ENCODE measurements at places on chromosomes 2 and 18.

- no peak for DNase-seq
Observed at GRCh38 chr2:112548980-112549379, 6.7 kb downstream of the POLR1B start.

- DNase-seq: no peak
Observed at GRCh38 chr2:64581018-64581417, 56.9 kb downstream of the AFTPH start.

GRCh38 chr2:226932443-226932842 is 96.6 kb downstream of the RHBDD1 start:
- no peak for DNase-seq

GRCh38 chr2:236663287-236664101 is 93.9 kb downstream of the ACKR3 start:
- DNase-seq: no peak

DNA sequence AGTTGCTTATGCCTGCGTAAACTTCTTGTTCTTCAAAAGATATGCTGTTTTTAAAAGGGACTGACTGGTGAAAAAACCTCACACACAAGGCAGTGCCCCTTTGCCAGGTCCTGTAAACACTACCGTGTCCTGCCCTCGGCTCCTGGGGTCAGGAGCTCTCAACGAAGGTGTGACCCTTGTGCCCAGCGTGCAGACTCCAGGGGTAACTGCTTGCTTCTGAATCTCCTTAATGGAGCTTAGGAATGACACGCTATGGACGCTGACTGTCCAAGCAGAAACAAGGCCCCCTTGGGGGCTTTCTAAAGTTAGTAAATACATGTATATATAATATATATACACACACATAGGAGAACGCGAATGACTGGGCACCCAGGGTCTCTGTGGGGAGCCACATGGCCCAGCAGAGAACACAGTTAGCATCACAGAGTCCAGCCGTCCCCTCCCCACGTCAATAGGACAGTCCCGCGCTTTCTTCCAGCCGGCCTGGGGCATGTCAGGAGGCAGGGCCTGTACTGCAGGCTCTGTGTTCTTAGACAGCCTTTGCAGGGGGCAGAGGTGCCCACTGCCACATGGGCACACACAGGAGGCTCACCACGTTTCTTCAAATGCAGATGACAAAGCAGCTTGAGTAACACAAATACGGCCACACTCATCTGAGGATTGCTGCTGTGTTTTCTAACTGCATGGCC is 96.1 kb downstream of the HDAC4 start:
- no peak for DNase-seq

- DNase-seq: no peak
Observed at GRCh38 chr2:106115250-106115649, 78.9 kb downstream of the UXS1 start.

DNA sequence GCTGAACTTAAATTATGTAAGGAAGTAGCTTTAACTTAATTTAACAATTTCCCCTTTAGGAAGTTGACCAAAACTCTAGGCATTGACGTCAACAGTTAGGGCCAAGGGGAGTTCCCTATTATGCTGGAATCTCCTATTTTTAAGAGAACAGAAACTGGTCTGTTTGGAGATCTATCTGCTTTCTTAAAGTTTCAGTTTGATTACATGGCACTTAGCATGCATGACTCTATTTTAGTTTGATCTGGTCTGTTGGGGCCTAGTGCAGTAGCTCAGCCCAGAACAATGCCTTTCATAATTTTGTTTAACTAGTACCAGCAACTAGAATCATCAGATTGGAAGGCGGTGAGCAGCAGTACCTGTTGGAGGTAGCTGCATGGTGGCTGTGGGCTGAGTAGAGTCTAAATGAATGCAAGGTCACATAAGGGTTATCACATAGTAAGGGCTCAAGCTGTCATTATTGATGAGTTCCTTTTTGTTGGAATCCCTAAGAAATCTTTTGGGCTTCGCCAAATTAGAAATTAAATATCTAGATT is 60.5 kb upstream of the ZNG1B start:
- DNase-seq: no peak

GRCh38 chr18:12656938-12657683 is 796 bp downstream of the SPIRE1 start:
- peak; percentile 36 for DNase-seq

DNA sequence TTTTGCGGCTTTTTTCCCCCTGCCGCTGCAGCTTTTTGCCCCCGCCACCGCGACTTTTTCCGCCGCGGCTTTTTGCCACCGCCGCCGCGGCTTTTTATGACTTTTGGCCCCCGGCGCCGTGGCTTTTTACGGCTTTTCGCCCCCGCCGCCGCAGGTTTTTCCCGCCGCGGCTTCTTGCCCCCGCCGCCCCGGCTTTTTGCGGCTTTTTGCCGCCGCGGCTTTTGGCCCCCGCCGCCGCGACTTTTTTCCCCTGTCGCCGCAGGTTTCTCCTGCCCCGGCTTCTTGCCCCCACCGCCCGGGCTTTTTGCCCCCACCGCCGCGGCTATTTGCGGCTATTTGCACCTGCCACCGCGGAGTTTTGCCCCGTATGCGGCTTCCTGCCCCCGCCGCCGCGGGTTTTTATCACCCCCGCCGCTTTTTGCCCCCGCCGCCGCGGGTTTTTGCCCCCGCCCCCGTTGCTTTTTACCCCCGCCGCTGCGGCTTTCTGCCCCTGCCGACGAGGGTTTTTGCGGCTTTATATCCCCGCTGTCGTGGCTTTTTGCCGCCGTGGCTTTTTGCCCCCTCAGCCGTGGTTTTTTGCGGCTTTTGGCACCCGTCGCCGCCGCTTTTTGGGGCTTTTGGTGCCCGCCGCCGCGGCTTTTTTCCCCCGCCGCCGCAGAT is 2750.9 kb downstream of the RPIA start:
- peak; percentile 16 for DNase-seq

GRCh38 chr2:176297737-176298136 is 28.5 kb downstream of the MTX2 start:
- DNase-seq: no peak

- no peak for DNase-seq
Observed at GRCh38 chr2:109614715-109615636, 812 bp downstream of the SOWAHC start.

DNA sequence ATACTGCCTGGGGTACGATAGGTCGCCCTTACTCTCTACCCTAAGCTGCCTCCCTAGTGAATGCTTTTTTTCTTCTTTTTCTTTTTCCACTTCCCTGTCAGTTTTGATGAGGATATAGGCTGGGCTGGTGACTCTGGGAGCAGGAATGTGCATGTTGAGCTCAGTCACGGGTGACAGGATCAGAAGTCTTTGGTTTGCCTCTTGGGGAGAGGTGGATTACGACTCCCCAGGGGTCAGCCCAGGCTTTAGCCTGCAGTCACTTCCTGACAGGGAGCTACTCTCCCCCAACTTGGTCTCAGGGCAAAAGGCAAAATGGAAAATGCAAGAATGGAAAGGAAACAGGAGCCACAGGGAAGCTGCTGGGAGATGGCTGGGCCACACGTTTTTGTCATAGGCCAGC is 57.3 kb downstream of the THNSL2 start:
- DNase-seq: no peak

- DNase-seq: no peak
Observed at GRCh38 chr18:70397259-70397925, 108.5 kb downstream of the SOCS6 start.

DNA sequence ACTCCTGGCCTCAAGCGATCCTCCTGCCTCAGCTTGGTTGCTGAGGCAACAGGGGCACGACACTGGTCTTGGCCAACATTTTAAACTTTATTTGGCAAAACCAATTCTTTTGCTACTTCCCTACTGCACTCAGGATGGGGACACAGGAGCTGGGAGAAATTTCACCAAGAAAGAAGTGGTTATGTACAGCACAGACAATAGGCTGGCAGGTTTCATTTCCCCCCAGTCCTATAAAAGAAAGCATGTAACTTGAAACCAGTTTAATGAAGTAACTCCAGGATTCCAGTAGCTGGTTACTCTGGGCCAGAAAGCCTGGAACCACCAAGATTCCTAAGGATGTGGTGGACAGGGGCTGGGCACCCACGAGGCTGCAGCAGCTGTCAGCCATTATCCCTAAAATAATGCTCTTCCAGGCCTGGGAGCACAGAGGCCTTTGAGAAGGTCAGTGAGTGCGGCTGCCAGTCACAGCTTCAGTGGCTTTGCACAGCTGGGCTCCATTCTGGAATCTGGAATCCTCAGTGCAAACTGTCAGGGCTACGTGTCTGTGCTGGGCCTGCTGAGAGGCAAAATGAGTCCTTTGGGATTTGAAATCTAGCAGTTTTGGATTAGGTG is 142.3 kb upstream of the ITGA6 start:
- DNase-seq: no peak

- no peak for DNase-seq
Observed at GRCh38 chr2:10947446-10948187, 35.9 kb downstream of the KCNF1 start.

- peak; percentile 83 for DNase-seq
Observed at GRCh38 chr2:136378712-136379595, 261.0 kb upstream of the CXCR4 start.

GRCh38 chr18:1542230-1542774 is 637.6 kb downstream of the ADCYAP1 start:
- no peak for DNase-seq

DNA sequence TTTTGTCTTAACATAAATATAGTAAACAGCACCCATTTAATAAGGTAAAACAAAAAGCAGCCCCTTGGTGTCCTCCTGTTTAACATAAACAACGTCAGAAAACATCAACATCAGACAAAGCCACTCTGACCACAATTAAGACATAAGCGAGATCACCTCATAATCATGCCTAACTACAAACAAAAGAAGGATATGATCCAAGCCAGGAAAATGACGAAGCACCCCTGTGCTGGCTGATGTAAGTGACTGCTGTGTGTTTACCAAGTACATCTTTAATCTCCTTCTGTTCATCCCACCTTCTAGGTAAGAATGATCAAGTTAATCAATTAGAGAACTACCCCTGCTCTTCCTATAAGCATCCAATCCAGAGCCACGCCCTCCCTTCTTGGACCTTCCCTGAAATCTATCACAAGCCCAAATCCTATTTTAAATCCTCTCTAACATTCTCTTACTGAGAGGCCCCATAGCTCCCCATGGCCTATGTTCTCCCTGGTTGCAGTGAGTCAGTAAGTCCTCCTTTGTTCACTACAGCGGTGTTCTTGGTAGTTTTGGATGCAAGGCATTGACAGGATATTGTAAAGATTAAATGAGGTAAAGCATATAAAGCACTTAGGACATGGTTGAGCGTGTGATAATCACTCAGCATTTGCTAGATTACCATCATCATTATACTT is 424.2 kb downstream of the TSN start:
- DNase-seq: no peak

DNA sequence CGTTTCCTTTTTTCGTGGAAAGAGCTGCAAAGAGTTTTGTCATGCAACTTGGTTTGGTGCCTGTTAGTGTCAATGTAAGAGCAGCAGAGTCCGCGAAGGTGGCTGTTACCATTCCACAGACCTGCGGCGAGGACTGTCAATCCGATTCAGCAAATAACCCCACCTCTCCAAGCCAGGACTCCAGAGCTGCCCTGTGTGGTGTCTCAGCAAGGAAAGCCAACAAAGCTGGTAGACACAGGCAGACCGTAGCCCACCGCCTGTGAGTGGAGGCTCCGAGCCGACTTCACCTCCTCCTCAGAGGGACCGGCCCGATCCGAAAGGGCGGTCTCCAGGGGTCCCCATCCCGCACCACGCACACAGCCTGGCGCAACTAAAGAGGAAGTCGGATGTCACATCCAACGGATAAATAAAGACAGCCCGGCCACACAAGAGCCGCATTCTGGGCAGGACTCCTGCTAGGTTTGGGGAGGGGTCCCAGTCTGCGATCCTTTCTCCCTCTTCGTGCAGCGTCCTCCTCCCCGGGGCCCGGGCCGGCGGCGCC is 819 bp downstream of the ANKRD44 start:
- peak; percentile 54 for DNase-seq

Measured in activated CD4-positive, alpha-beta T cell treated with anti-CD3 and anti-CD28 coated beads for 48 hours (primary cell).